Hypothalamus (tissue), 51 donors: ENCODE measurements at places on chromosomes 11 and 22.

GRCh38 chr11:75147875-75148263 is 3.0 kb upstream of the SLCO2B1 start:
- DNase-seq, result no peak

DNA sequence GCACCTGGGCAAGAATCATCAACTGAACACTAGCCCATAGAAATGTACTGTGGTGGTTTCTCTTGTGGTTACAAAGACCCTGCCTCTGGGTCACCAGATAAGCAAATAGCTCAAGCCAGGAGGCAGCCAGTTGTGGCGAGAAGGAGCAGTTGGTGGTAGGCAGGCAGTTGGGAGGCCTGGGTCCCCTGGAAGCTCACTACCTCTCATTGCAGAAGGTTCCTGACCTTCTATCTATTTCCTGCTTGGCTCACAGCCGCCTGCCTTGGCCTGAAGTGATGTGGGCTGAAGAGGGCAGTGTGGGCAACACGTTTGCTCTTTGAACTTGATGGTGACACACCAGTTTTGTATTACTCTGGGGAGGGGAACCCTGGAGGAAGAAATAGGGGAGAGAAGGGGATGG is 34.7 kb downstream of the NECTIN1 start:
- DNase-seq, result no peak

DNA sequence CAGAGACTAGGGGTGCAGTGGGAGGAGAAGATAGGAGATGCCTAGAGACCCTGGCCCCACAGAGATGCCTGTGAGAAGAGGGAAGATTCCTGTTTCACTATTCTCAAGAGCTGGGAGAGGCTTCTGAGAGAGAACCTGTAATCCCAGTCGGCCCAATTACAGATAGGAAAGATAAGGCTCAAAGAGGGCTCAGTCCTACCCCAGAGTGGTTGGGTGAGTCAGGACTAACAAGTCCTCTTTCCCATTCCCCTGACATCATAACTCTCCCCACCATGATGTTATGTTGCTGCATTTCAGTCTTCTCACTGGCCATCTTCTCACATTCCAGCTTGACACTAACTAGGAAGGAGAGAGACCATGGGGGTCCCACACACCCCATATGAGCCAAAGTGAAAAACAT is 17.9 kb downstream of the ARHGEF12 start:
- DNase-seq, result no peak

GRCh38 chr22:48894064-48894671 is 933.5 kb downstream of the BRD1 start:
- DNase-seq, result no peak

GRCh38 chr11:45853332-45854219 is 6.3 kb downstream of the CRY2 start:
- peak; percentile 22 for DNase-seq

DNA sequence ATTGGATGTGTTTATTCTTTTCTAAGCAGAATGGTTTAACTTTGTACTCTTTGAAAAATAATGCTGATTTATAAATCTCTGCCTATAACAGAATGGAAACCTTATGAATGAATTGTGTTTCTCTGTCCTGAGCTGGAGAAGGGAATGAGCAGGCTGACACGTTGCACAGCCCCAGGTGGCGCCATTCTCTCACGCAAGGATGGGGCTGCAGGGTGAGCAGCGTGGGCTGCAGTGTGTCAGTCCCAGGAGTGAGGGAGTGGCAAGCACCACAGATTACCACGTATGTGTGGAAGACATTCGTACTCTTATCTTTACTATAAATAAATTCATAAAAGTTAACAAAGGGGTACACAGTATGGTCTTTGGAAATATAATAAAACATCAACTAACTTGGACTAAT is 33.4 kb downstream of the FDX1 start:
- peak; percentile 16 for DNase-seq

DNA sequence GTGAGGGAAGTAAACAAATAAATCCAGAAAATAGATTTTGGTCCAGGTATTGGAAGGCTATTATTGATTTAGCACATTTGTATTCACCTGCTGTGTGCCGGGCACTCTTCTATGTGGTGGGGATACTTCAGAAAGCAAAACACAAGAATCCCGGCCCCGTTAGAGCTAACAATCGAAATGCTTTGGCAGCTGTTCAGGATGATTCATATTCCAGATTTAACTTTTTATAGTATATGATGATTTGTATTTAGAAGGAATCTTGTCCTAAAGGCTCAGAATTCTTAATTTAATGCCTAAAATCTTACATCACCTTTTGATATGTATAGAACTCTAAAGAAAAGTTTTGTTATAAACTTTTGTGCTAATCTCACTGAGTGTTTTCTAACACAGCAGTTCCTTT is 28.0 kb downstream of the ZC3H12C start:
- DNase-seq, result no peak

- no peak for DNase-seq
Observed at GRCh38 chr11:78516281-78516680, 58.4 kb downstream of the NARS2 start.

DNA sequence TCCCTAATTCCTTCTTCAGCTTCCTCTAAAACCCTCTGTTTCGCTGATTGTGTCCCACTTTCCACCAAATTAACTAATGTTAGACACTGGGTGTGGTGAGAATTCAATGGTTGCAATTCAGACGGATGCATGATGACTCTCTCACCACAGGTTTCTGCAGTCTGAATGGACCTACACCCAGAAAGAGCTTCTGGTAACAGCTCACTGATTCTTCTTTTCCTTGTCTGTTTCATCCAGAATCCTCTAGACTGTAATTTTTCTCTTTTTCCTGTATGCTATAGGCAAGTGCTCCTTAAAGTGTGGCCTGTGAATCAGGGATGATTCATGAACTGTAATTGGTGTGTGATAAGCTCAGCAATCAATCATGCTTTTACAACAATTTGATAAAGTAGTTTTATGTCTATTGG is 18.1 kb downstream of the MMP10 start:
- no peak for DNase-seq

DNA sequence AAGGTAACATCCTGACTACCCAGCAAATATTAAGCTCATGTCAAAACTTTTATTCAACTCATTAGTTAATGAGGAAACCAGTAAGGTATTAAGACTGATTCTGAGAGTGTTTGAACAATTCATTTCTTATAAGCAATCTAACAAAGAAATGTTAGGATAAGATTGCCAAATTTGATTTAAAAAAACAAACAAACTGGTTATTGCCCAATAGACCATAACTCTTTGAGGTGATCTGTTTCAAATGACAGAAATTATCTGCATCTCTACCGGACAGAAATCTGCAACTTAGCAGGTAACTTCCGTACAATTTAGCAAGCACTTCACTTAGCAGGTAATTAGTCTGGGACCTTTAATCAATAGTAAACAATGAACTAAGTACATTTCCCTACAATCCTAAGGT is 82.9 kb upstream of the BARX2 start:
- DNase-seq, result no peak

DNA sequence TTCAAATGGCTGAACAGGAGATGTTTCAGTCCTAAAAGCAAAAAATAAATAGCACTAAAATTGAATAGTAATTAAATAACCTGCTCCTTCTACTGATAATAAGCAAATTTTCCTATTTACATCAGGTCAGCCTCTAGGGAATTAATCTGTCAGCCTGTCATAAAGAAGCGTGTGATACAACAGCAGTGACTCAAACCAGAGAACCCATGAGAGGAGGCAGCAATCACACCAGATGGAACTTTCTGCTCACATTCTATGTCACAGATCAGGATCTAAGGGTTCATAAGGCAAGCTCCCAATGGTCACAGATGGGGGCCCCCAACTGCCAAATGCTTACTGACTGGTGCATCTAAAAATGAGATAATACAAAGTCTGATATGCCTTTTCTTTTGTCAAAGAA is 41.1 kb downstream of the RBFOX2 start:
- no peak for DNase-seq

- DNase-seq, result no peak
Observed at GRCh38 chr11:9001736-9002135, 2.1 kb downstream of the NRIP3 start.

- DNase-seq, result no peak
Observed at GRCh38 chr11:69333149-69333710, 39.3 kb downstream of the MYEOV start.

GRCh38 chr11:116865696-116866095 is 28.3 kb upstream of the APOA1 start:
- DNase-seq, result no peak

DNA sequence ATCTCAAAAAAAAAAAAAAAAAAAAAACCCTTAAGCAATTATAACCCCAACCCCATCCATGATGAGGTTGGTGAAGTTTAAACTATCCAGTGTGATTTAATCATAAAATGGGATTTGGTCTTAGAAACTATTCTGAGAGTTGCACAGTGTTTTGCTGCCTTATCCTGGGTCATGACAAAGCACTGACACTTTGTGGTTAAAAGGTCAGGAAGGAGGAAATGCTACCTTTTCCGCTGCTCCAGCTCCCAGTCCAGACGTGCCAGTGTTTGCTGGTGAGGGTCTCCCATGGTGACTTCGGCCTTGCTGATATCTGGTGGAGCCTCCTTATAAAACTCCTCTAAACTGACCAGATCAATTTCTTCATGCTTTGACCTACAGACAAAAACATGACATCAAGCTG is 14.5 kb downstream of the THOC5 start:
- DNase-seq, result no peak

DNA sequence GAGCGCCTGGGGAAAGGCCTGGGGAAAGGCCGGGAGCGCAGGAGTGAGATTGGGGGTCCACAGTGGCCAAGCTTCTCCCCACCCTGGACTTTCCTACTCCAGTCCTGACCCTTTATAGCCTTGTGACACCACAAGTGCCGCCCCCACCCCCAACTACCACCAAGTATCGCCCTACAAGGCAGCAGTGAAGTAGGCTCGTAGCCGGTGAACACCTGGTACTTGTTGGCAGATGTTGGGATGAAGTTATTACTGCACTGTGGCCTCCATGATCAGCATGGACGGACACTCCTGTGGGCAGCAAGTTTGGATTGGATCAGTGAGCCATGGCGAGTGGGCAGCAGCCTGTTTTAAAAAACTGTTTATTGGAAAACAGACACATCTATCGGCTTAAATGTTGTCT is 45.0 kb downstream of the EIF3F start:
- no peak for DNase-seq

DNA sequence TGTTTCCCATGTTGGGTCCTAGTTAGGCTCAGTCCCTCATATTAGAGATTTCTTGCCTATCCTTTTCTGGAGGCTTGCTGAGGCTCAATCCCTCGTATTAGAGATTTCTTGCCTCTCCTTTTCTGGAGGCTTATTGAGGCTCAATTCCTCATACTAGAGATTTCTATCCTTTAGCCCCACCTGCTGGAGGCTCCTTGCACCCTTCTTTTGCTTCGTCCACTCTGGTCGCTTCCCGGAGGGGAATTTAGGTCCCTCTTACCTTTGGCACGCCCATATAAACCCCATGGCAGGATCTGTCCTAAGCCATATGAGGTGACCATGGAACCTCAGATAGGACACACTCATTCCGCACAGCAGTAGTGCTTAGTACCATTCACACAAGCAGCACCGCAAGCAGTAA is 15.9 kb downstream of the CYP2D6 start:
- DNase-seq, result no peak

DNA sequence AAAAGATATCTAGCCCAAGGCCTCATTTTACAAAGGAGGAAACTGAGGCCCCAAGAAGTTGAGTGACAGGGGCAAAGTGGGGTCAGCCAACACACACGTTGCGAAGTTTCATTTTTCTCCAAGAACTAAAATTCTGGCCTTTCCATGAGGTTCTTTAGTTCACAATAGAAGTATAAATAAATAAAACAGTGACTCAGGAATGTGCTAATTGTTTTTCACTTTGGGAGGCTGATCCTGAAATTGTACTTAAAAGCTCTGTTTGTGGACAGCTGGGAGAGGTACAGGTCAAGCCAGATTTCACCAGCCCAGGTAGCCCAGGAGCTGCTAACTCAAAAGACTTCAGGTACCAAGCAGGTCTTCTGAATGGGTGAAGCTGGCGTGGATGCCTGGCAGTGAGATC is 105.2 kb downstream of the TRAF6 start:
- no peak for DNase-seq

DNA sequence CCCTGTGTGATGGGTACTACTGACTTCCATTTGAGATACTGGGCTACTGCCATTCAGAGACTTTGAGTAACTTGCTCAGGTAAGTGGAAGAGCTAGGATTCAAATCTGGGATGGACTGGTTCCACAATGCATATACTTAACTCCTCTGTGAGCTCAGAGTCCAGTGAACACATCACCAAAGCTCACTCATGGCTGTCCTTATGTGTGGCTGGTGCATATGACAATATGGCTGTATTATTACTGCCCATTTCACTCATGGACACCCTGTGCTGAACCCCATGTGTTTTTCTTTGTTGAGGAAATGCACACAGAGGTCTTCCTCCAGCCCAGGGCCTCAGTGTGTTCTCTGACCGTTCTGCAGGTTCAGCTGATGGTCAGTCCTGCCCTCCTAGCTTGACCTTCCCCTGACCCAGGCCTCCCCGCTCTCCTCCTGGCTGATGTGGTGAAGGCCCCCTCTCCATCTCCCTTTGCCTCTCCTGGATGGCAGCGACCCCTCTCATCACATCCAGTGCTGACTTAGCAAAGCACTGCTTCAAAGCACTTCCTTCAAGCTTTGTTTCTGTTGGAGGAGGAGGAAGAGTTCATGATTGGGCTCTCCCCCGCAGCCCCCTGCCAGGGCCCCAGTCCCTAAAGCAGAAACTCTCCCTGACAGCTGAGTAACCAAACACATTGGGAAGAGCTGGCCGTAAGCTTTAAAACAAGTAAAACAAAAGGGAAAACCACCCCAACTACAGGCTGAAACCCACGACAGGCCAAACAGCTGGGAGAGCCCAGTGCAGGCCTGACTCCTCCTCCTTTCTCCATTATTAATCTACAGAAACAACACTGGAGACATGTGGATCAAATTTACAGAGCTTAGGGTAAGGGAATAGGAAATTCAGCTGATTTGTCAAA is 101.2 kb downstream of the NAT10 start:
- DNase-seq, result no peak
